ENCODE measurements at places on chromosomes 2 and 18.

GRCh38 chr2:8514796-8515758 is 166.8 kb upstream of the ID2 start:
- DNase-seq = no peak

GRCh38 chr2:65527451-65528240 is 95.2 kb upstream of the SPRED2 start:
- no peak for DNase-seq

- DNase-seq = no peak
Observed at GRCh38 chr2:183248866-183249567, 124.8 kb downstream of the NUP35 start.

- no peak for DNase-seq
Observed at GRCh38 chr2:189854187-189854586, 69.9 kb downstream of the PMS1 start.

DNA sequence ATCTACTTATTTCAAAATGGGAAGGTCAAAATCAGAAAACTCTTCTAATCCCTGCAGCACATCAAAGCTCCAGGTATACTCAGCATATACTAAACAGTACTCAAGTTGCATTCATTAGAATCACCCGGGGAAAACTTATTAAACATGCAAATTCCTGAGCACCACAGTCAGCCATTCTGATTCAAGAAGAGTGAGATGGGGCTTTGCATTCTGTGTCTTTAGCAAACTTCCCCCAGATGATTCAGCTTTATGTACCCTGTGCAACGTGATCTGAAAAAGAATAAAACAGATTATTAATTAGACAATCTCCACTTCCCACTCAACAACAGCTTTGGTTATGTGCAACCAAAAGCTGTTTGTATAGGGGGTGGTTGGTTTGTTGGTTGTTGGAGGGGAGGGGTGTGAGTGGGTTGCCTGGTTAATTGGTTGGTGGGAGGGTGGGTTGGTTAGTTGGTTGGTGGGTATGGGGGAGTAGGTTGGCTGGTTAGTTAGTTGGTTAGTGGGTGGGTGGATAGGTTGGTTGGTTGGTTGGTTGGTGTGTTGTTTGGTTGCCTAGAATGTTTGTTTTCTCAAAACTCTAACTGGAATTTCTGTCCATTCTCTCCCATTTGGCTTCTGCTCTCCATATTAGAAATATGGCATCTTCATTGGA is 112.5 kb upstream of the AGAP1 start:
- no peak for DNase-seq

DNA sequence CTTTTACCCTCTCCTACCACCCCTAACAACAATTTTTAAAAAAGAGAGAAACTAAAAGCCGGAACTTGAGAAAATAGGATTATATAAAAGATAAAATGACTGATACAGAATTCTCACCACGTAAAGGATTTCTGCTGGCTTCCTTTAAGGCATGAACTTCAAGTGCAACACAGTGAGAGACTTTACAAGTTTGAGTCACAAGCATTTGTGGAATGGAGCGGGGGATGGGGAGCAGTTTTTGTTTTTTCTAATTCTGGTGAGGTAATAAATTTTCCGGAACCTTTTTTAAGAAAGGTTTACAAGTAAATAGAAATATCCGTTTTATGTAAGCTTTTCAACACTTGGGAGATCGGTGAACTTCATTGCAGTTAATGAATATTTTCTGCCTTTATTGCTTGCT is 1.8 kb upstream of the CDH2 start:
- DNase-seq = no peak

DNA sequence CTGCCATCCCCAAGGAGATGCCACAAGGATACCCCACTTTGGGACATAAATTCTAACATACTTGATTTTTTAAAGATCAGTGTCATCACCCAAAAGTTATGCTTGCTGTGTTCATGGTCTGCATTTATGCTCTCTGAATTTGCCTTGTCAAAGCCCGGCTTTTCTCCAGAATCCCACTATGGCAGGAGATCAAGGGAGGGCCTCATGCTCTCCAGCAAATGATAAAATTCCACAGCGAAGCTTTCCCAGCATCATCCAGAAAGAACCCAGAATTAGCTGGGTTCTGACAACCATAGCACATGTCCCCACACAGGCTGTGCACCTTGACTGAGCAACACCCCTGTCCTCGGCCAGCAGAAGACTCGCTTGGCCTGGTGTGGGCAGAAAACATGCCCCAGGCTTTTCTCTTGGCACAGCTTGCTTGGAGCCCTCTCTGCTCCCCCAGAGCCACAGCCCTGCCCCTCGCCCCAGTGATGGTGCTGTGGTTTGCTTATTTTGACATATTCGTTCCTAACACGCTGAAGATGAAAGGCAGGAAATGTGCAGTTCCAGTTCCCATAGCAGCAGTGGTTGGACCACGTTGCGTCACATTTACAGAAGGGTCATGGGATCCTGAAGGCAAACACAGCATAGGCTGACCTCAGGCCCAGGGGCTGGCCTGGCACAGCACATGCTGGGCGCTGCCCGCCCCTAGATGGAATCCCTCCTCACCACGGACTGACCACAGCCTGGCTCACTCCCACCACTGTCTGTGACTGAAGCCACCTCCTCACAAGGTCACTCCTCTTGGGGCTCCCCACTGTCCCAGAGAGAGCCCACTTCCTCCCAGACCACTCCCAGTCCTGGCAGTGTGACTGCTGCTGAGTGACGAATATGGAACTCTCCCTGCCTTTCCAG is 14.1 kb upstream of the CHRNA1 start:
- peak; percentile 97 for DNase-seq

DNA sequence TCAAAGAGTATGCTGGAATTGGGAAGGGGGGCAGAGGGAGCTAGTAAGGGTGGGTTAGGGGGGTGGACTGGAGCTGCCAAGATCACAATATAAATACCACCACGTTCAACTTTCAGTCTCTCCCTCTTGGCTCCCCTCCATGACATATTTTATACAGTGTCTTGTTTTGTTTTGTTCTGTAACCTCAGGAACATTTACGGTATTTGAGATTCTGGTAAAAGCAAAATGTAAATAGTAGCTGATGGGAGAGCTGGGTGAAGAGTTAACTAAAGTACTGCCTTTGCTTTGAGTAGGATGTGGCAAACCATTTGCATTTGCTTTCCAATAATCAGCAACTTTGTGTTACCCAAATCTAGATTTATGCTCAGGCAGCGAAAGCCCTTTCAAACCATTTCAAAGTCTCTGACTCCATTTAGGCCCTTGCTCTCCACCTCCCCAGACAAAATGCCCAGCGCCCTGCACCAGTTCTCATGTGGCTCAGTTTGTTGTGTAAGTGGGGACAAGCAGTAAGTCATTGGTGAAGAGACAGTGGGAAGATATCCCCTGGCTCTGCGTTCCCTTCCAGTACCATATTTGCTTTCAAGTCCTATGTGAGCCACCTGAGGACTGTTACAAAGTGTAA is 17.4 kb downstream of the IRS1 start:
- peak; percentile 77 for DNase-seq

DNA sequence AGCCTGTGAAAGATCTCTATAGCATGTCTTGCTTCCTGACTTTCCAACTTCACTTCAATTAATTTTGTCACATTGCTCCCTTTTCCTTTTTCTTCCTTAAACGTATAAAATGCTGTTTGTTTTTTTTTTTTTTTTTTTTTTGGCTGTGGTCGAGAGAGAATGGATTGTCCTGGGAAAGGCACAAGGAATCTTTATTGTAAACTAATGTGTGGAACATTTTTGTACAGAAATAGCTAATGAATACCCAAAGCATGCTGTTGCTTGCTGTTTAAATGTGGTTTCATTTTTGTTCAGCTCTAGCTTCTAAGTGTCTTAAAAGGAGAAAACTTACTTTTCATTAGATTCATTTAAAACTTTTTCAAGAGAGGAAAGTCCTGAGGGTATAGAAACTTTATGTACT is 105.5 kb downstream of the GPD2 start:
- no peak for DNase-seq

GRCh38 chr2:45124456-45124855 is 115.2 kb upstream of the SIX2 start:
- DNase-seq = no peak

DNA sequence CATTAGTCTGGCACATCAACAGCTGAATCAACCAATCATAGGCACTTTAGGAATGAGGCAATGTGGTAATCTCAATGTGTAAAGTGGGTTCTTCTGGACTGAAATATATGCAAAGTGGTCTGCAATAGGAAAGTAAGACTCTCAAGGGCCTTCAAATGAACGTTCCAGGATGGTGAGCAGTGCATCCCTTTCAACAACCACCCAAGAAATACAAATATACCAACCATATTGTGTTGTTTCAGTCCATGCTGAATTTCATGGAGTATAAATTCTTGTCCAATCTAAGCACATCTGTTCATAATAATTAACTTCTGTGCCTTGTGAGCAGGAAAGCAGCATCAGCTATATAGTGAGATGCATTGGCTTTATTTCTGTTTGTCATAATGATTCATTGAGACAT is 556.2 kb downstream of the THSD7B start:
- no peak for DNase-seq

DNA sequence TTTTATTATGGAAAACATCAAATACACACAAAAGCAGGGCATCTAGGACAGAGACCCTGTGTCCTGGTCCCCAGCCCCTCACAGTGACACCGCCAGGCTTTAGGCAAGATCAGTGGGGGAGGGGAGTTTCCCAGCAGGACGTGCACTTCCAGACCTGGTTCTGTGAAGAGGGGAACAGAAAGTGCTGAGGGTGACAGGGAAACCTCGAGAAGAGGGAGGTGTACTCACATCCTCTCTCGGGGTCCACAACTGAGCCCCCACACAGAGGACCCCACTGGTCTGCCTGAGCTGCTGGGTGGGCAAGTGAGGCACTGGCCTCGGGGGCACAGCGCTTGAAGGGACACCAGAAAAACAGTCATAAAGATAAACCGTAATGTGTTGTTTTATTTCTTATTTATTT is 4.4 kb upstream of the GPR35 start:
- DNase-seq = no peak

GRCh38 chr2:86221066-86221684 is 21.9 kb downstream of the MRPL35 start:
- DNase-seq = no peak

GRCh38 chr2:135378591-135378990 is 152.4 kb downstream of the ZRANB3 start:
- no peak for DNase-seq

- DNase-seq = no peak
Observed at GRCh38 chr2:118520246-118520645, 327.2 kb downstream of the EN1 start.

DNA sequence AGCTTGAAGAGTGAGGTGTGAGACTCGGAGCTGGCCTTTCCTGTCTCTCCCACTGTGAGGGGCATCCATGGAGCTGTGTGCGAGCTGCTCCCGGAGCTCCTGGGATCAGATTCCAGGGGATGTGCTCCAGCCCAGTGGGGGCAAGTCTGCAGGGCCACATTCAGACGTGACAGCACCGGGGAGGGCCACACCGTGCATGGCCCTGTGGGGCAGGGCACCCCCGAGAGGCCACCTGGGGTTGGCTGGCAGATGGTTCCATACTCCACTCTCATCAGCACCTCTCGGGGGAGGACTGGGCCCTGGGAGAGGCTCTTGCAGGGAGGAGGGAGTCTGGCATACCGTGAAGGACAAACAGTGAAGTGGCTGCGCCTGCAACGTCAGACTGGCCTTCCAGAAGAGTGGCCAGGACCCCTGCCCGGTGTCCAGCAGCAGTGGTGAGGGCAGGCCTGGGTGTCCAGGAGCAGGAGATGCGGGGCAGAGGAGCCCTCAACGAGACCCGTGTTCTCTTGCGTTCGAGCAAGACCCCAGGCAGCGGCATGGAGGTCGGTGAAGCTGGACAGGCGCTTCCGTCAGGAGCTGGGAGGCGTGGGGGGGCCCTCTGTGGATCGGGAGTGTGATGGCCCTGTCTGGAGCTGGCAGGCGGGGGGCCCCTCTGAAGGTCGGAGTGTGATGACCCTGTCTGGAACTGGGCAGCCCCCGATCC is 84.3 kb downstream of the ASB1 start:
- no peak for DNase-seq

- DNase-seq = no peak
Observed at GRCh38 chr2:42249284-42249683, 80.1 kb downstream of the EML4 start.

GRCh38 chr2:236840857-236841256 is 244.8 kb upstream of the COPS8 start:
- DNase-seq = no peak

- DNase-seq = no peak
Observed at GRCh38 chr2:26073830-26074229, 39.9 kb downstream of the RAB10 start.

- no peak for DNase-seq
Observed at GRCh38 chr2:195477996-195478382, 179.0 kb upstream of the SLC39A10 start.

GRCh38 chr2:74766780-74767179 is 67.1 kb upstream of the HK2 start:
- DNase-seq = no peak
